ENCODE measurements at places on chromosomes 16 and 17. TPM values are rescaled to one million over a fixed set of nuclear protein-coding genes. Genes with fewer than 3 reads are reported as not detected.

Gene CCDC102A
- total RNA-seq = 22.4 TPM

DNA sequence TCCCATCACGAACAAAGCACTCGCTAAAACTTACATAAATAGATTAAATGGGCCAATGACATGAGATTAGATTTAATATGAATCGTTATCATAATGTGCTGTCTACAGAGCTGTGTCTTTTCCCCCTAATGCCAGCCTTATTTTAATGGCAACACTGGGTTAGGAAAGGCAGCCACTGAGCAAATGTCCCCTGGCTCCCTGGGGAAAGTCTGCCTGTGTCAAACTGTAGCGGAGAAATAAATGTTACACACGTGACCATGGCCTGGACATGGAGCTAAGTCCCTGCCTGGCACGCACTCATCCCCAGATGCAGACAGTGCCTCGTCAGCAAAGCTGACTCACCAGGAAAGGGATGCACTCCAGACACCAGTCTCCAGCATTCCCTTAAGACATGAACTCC lies 61.3 kb upstream of the SDK2 start:
- no peaks in the 10 kb centered on the region for H3K27me3 ChIP-seq
- no peaks in the 10 kb centered on the region for H3K4me1 ChIP-seq
- H3K36me3 ChIP-seq = no peaks in the 10 kb centered on the region
- DNase-seq = peak; percentile 25

DNA sequence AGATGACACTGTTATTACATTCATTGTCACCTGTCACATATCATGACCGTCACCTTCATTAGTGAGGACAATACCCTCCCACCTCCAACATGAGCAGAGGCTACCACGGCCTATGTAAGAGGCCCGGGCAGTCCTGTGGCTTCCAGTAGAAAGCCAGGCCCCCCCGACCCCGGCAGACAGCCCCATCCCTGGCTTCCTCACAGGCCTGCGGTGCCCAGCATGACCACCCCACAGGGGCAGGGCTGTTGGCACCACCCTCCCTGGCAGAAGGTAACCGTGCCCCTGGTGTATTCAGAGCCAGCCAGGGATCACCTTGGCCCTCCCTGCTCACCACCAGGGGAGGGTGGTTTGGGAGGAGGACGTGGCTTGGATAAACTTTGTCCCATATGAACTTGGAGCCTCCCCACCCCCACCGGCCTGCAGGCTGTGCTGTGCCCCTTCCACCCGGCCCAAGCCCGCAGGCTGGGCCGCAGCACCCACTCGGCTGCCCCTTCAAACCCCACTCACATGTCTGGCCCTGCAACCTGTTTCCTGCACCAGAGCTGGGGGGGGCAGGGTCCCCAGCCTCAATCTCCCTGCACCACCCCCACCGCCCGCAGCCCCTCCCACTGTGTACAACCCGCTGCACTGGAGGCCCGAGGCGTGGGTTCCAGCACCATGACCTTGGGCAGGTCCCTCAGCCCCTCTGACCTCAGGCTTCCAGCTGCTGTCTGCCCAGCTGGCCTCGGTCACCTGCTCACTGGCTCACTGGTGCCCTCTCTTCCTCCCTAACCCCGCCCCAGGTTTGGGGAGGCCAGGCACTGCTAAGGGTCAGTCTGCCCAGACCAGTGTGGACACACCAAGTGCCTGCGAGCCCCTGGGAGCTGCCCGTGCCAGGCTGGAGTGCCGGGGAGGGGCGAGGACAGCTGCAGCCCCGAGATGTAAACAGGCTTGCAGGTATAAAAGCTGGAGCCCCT lies 12.4 kb upstream of the AATK start:
- no peaks in the 10 kb centered on the region for H3K4me1 ChIP-seq
- no peak for DNase-seq
- H3K27me3 ChIP-seq = no peaks in the 10 kb centered on the region
- no peaks in the 10 kb centered on the region for H3K36me3 ChIP-seq

GRCh38 chr17:60047046-60047445 lies 31.7 kb downstream of the HEATR6 start:
- H3K36me3 ChIP-seq = no peaks in the 10 kb centered on the region
- no peaks in the 10 kb centered on the region for H3K27me3 ChIP-seq
- H3K4me1 ChIP-seq = no peaks in the 10 kb centered on the region
- DNase-seq = no peak
- H3K4me3 ChIP-seq = no peak overlapping the region
- H3K27ac ChIP-seq = no peak overlapping the region

DNA sequence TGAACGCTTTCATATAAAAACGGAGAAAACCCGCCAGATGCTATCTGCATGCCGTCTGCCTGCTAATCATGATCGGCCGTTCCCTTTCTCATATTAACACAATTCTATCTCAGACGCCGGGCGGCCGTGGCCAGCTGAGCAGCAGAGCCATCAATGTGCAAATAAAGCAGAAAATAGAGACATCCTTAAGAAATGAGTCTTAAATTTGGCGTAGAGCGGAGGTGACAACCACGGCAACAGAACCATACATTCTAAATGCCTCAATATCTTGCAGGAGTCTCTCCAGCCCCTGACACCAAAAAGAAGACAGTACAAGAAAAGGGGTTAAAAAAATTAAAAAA lies 2.7 kb upstream of the IRX5 start:
- DNase-seq = no peak
- H3K4me1 ChIP-seq = peaks cover 46% of the 10 kb centered on the region
- no peak overlapping the region for H3K27ac ChIP-seq
- H3K36me3 ChIP-seq = no peaks in the 10 kb centered on the region

DNA sequence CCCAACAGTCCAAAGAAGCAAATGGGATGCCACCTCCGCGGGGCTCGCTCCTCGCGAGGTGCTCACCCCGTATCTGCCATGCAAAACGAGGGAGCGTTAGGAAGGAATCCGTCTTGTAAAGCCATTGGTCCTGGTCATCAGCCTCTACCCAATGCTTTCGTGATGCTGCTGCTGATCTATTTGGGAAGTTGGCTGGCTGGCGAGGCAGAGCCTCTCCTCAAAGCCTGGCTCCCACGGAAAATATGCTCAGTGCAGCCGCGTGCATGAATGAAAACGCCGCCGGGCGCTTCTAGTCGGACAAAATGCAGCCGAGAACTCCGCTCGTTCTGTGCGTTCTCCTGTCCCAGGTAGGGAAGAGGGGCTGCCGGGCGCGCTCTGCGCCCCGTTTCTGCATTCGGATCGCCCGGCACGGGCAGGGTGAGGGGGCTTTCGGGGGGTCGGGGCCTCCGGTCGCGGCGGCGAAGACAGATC lies at the start of gene CDH13:
CDH13 (plus strand) TSS at position 179 of the 471 bp plus-strand sequence.
- no peak within 1 kb of the TSS for H3K4me3 ChIP-seq
- H3K4me1 ChIP-seq = peaks cover 14% of the 10 kb centered on the region
- H3K27ac ChIP-seq = no peak within 1 kb of the TSS
- no peak for DNase-seq

Gene CXCL16
- total RNA-seq = 27.5 TPM

GRCh38 chr17:1764284-1764683 lies 2.4 kb downstream of the SERPINF1 start:
- no peaks in the 10 kb centered on the region for H3K36me3 ChIP-seq
- peaks cover 22% of the 10 kb centered on the region for H3K4me1 ChIP-seq
- DNase-seq = no peak
- no peak overlapping the region for H3K4me3 ChIP-seq
- peak overlapping the region; percentile 72 for H3K27ac ChIP-seq
- no peaks in the 10 kb centered on the region for H3K27me3 ChIP-seq

- no peaks in the 10 kb centered on the region for H3K36me3 ChIP-seq
- peak within 1 kb of the TSS; percentile 29 for H3K4me3 ChIP-seq
- no peaks in the 10 kb centered on the region for H3K27me3 ChIP-seq
- peak; percentile 49 for DNase-seq
- peaks cover 21% of the 10 kb centered on the region for H3K4me1 ChIP-seq
These were observed at the start of gene NXPH3 for GRCh38 chr17:49575679-49576087. TSS of gene NXPH3 (plus strand) at chr17:49575871. CDS start at chr17:49576220, 349 bp downstream.

DNA sequence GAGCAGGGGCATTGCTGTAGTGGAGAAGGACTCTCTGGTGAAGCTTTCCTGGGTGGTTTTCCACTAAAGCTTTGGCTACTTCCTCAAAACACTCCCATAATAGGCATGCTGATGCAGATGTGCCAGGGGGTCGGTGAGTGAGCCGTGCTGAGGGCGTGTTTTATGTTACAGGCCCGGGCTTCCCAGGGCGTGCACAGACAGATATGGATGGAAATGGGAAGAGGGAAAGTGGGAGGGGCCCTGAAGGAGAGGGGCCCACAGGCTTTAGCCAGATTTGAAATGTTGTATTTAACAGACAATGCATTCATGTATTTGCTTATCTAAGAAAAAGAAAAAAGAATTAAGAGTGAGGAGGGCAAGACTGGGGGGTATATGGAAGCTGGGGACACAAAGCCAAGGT lies 56.3 kb downstream of the IL21R start:
- H3K36me3 ChIP-seq = peaks cover 19% of the 10 kb centered on the region
- no peak for DNase-seq
- no peaks in the 10 kb centered on the region for H3K27me3 ChIP-seq
- no peak overlapping the region for H3K4me3 ChIP-seq

Gene USP36
- 55.4 TPM for total RNA-seq

GRCh38 chr17:71703701-71704100 lies 417.1 kb upstream of the SOX9 start:
- H3K4me1 ChIP-seq = no peaks in the 10 kb centered on the region
- no peaks in the 10 kb centered on the region for H3K36me3 ChIP-seq
- no peak overlapping the region for H3K27ac ChIP-seq
- no peaks in the 10 kb centered on the region for H3K27me3 ChIP-seq
- H3K4me3 ChIP-seq = no peak overlapping the region
- DNase-seq = no peak

DNA sequence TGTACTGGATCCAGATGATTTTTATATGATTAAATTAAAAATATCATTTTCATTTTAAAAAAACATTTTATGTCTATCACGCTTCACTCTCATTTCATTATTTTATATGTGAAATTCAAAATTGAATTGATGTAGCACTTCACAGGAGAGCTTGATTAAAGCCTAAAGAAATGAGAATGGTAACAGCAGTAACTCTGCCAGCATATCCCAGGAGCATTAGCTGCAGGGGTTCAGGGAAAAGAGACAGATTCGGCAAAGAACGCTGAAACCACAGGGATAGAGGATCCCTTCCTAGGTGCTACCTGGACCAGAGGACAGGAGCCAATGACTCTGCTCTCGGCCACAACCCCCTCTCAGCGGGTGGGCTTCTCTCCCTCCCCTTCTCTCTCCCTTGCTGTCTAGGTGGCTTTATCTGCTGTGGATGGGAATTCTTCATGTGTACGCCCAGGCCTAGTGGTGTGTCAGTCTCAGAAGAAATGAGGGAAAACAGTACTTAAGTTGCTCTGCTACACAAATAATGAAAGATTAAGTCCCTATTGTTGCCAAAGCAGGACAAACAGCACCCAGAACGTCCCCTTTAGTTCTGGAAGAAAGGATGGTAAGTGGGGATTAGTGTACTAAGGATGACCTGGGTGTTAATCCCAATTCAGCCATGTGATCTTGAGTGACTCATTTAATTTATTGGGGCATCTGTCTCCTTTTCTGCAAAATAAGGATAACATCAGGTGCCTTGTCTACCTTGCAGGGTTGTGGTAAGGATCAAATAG lies 123.3 kb downstream of the CDK5R1 start:
- no peak overlapping the region for H3K4me3 ChIP-seq
- no peaks in the 10 kb centered on the region for H3K36me3 ChIP-seq
- no peaks in the 10 kb centered on the region for H3K4me1 ChIP-seq
- DNase-seq = no peak

- no peak overlapping the region for H3K4me3 ChIP-seq
- H3K36me3 ChIP-seq = no peaks in the 10 kb centered on the region
- no peaks in the 10 kb centered on the region for H3K27me3 ChIP-seq
- H3K27ac ChIP-seq = no peak overlapping the region
- H3K4me1 ChIP-seq = no peaks in the 10 kb centered on the region
- no peak for DNase-seq
These were observed 11.6 kb upstream of the NTN1 start for GRCh38 chr17:9009737-9010136.

DNA sequence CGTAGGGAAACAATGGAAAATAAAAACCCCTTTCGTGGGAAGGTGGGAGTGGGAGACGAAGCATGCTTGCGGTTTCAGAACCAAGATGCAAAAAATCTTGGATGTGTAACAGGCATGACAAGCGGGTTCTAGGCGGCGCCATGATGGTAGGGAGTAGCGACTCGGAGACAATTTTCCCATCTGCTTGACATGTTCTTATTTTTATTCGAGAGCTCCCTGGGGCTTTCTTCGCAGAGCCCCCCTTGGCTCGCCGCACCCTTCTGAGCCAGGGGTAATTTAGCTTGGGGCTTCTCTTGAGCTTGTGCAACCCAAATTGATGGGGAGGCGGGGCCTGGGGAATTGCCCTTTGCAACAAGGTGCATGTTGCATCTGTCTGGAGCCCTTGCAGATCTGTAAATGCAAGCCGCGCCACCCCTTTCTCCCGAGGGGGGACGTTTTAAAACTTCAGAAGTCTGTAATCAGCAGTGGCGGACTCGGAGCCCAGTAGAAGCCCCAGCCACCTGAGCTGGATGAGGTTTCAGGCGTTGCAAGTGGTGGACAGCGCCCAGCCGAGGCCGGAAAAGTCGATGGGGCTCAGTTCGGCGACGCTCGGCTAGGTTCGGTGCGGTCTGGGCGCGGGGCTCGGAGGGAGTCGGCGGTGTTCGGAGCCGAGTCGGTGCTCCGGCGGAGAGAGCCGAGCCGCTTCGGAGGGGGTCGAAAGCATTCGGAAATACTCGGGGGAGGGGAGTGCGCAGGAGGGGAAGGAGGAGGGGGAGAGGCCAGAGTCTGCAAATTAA lies 2.9 kb downstream of the GNAO1 start:
- H3K4me3 ChIP-seq = no peak overlapping the region
- H3K27me3 ChIP-seq = no peaks in the 10 kb centered on the region
- H3K36me3 ChIP-seq = no peaks in the 10 kb centered on the region
- H3K27ac ChIP-seq = no peak overlapping the region
- peak; percentile 83 for DNase-seq

GRCh38 chr17:39239640-39240314 lies 14.0 kb upstream of the STAC2 start:
- H3K27me3 ChIP-seq = no peaks in the 10 kb centered on the region
- H3K27ac ChIP-seq = no peak overlapping the region
- H3K4me3 ChIP-seq = no peak overlapping the region

Gene RGS9
- total RNA-seq = 4.3 TPM

DNA sequence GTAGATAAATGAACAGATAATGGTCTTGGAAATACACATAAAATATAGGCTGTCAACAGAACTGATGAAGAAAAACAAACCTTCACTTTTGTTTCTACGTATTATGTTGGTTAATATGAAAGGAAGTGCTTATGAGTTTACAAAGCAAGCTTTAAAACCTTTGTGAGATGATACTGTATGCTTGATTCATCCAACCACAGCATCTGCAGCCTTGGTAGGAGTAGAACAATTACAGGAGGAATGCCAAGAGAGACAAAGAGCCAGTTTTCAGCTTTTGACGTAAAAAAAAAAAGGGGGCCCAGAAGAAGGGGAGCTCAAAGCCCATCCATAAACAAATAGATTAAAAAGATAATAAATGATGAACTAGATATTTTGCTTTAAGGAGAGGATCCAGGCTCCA lies 13.3 kb downstream of the FAM20A start:
- no peak overlapping the region for H3K27ac ChIP-seq
- H3K4me3 ChIP-seq = no peak overlapping the region
- H3K27me3 ChIP-seq = no peaks in the 10 kb centered on the region

All from body of pancreas (tissue), 4 donors.